ENCODE measurements at places on chromosomes 1 and 21. TPM values are rescaled to one million over a fixed set of nuclear protein-coding genes. Genes with fewer than 3 reads are reported as not detected.

- H3K4me1 ChIP-seq: peaks cover 51% of the 10 kb centered on the region
- no peak for DNase-seq
- no peaks in the 10 kb centered on the region for H3K36me3 ChIP-seq
- no peaks in the 10 kb centered on the region for H3K27me3 ChIP-seq
Observed at GRCh38 chr1:203558064-203558760, 64.3 kb downstream of the OPTC start.

- H3K4me3 ChIP-seq: peak overlapping the region; percentile 24
- H3K27ac ChIP-seq: peak overlapping the region; percentile 70
- H3K36me3 ChIP-seq: no peaks in the 10 kb centered on the region
- DNase-seq: no peak
Observed at GRCh38 chr1:196407358-196408051, 200.7 kb downstream of the KCNT2 start.

- DNase-seq: no peak
- H3K27me3 ChIP-seq: no peaks in the 10 kb centered on the region
- H3K27ac ChIP-seq: no peak overlapping the region
Observed at GRCh38 chr21:28159396-28159795, 833.3 kb downstream of the LTN1 start.

GRCh38 chr1:213419401-213420030 is 368.5 kb downstream of the RPS6KC1 start:
- no peak overlapping the region for H3K4me3 ChIP-seq
- no peaks in the 10 kb centered on the region for H3K4me1 ChIP-seq
- H3K36me3 ChIP-seq: no peaks in the 10 kb centered on the region
- no peak overlapping the region for H3K27ac ChIP-seq
- H3K27me3 ChIP-seq: no peaks in the 10 kb centered on the region
- peak; percentile 62 for DNase-seq

DNA sequence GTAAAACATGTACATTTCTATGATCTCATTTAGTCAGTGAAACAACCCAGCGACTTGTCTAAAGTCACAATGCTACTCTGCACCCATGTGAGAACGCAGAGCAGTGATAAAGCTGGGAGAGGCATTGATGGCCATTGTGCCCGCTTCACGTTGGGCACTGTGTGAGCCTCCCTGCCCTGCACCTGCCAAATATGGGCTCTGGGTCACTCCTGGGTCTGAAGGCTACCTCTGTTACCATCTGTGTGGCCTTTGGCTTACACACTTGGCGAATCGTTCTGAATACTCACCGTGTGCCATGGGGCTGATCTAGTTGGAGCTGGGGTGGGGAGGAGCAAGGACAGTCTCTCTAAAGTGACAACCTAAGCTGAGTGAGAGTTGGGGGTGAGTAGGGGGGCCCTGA is 29.9 kb downstream of the PCSK9 start:
- no peak overlapping the region for H3K27ac ChIP-seq
- H3K36me3 ChIP-seq: peaks cover 36% of the 10 kb centered on the region
- H3K4me1 ChIP-seq: peaks cover 33% of the 10 kb centered on the region
- no peaks in the 10 kb centered on the region for H3K27me3 ChIP-seq

GRCh38 chr1:222310836-222311235 is 237.1 kb downstream of the HHIPL2 start:
- H3K27ac ChIP-seq: no peak overlapping the region
- no peaks in the 10 kb centered on the region for H3K4me1 ChIP-seq
- no peaks in the 10 kb centered on the region for H3K27me3 ChIP-seq
- DNase-seq: no peak

DNA sequence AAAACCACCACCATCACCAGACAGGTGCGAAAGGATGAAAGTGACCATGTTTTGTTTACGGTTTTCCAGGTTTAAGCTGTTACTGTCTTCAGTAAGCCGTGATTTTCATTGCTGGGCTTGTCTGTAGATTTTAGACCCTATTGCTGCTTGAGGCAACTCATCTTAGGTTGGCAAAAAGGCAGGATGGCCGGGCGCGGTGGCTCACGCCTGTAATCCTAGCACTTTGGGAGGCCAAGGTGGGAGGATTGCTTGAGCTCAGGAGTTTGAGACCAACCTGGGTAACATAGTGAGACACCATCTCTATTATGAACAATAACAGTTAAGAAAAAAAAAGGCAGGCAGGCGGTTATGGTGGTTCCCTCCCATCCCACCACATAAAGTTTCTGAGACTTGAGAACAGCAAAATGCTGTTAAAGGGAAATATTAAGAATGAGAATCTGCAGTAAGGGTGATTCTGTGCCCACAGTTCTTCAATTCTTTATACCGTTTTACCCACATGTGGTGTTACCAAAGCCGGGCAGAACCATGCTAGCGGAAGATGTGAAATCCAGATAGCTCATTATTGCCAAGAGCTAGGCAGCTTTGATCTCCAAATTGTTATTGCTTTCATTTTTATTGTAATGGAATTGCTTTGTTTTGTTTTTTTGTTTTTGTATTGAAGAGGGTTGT is 34.5 kb upstream of the TDRD10 start:
- H3K4me1 ChIP-seq: peaks cover 76% of the 10 kb centered on the region
- no peaks in the 10 kb centered on the region for H3K27me3 ChIP-seq
- no peak for DNase-seq
- H3K4me3 ChIP-seq: no peak overlapping the region
- H3K36me3 ChIP-seq: peaks cover 6% of the 10 kb centered on the region
- peak overlapping the region; percentile 89 for H3K27ac ChIP-seq

DNA sequence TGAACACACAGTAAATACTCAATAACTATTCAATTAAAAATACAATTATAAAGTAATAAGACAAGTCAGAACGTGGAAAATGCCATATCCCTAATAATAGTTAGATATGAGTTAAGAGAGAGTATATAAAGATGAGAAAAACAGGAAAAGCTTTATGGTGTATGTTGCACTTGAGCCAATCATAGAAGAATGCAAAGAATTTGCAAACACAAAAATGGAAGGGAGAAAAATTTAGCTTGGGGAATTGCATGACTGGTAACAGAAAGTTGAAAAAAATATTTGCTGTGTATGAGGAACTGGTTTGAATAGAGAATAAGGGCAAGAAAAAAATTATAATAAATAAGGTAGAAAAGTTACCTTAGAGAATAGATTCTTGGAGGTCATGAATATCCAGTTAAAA is 739.6 kb upstream of the CXADR start:
- no peak overlapping the region for H3K4me3 ChIP-seq
- DNase-seq: no peak
- no peaks in the 10 kb centered on the region for H3K4me1 ChIP-seq
- H3K36me3 ChIP-seq: no peaks in the 10 kb centered on the region
- no peaks in the 10 kb centered on the region for H3K27me3 ChIP-seq

DNA sequence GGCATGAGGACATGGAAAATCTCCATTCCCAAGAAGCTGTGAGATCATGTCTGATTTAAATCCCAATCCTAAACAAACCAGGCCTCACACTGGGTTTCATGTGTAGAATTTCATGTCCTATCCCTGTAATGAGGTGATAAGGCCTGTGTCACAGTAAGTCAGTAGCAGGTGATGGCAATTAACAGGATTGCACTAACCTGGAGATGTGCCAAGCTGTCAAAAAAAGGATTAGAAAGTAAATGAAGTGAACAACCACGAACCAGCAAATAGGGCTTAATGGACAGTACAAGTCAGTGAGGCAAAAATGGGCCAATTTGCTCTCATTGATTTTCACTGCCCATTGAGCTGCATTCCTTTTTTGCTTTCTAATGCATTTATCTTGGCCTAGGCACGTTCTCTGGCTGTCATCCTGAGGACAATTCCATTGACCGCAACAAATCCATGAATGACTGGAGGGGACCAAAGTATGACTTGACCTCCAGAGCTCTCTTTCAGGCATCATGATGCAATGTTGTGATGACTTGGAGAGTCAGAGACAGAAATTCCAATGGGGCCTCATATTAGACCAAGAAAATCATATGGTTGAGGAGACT is 673.6 kb upstream of the ADGRL2 start:
- no peaks in the 10 kb centered on the region for H3K36me3 ChIP-seq
- no peak for DNase-seq
- no peak overlapping the region for H3K4me3 ChIP-seq

DNA sequence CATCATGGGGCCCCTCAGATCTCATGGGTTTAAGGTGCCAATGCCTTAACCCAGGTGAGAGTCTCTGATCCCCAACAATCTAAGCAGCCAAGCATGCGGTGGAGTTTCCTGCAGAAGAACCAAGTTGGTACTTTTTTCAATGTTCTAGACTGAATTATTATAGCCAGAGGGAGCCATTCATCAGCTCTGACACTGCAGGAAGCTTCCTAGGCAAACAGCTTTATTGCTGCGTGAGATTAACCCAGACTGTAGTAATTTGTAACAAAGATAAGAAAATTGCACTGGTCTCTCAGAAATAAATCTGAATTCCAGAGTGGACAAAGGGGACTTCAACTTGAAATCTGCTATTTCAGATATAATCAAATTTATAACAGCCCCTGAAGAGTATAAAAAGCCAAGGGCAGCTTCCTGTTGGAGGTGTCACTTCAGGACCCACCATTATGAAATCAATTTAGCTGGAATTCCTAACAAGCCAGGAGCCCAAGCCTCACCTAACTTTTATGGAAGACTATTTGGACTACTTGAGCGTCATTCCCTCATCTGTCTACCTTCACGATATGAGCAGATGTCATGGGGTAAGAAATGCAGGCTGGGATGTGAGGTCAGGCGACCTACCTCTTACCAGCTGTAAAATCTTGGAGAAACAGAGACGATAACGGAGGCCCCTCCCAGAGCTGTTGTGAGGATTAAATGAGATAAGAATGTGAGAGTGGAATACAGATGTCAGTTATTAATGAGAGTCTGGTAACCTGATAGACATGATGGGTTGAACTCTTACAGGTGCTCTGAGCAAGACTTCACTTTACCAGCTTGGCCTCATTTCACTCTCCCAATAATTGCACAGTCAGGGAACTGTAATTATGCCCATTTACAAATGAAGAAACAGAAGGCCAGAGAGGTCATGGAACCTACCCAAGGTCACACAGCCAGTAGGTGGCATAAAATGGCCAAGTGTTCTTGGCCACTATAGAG is 135.1 kb downstream of the RRAGC start:
- H3K4me3 ChIP-seq: no peak overlapping the region
- no peak overlapping the region for H3K27ac ChIP-seq
- DNase-seq: no peak
- no peaks in the 10 kb centered on the region for H3K36me3 ChIP-seq
- H3K27me3 ChIP-seq: no peaks in the 10 kb centered on the region

AJAP1 gene
- 0.40 TPM for total RNA-seq

CC2D1B gene
- total RNA-seq: 24.0 TPM

TCP10L gene
- 1.7 TPM for total RNA-seq

GBP7 gene
- not detected for total RNA-seq

NLRP3 gene
- total RNA-seq: 1.7 TPM

FLVCR1 gene
- 4.1 TPM for total RNA-seq

KANK4 gene
- 0.84 TPM for total RNA-seq

NPR1 gene
- 67.1 TPM for total RNA-seq

ANGPTL3 gene
- total RNA-seq: not detected

Data from esophagus muscularis mucosa (tissue), 4 donors.